ENCODE measurements at places on chromosomes 16 and 17.

- DNase-seq = no peak
Measured at GRCh38 chr17:50155115-50155819, 4.8 kb upstream of the PPP1R9B start.

DNA sequence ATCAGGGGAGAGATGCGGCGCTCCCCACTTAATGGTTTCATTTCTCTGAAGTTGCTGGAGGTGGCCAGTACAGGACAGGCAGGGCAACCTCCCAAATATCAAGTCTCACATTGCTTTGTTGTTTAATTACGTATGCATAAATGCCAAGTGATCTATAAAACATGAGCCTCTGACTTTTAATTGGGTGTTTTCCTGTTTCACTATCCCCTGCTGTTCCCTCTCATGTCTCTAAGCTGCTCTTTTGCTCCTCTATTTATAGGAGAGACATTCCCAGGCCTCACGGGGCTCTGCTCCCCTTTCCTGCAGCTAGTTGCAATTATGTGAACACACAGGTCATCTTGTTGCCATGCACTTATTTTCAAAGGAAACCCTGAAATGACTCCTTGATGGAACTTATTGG is 1173.5 kb upstream of the GOT2 start:
- DNase-seq = no peak

DNA sequence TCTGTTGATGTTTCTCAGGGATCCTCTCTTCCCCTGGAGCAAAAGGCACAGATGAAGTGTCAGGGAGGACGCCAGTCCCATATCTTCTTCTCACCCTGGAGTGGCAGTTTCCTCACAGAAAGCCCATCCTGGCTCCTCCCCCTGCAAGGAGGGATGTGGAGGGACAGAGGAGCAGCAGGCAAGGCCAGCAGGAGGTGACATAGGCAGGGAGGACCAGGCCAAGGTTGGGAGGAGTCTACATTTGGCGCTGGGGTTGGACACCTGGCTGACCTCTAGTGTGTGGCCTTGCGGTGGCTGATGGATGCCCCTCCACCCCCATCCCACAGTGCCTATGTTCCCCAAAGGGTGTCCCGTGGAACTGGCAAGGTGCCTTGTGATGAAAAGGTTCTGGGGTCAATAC is 125.4 kb downstream of the SEC14L1 start:
- no peak for DNase-seq

- no peak for DNase-seq
Measured at GRCh38 chr16:57613514-57613913, 14.9 kb upstream of the ADGRG1 start.

- peak; percentile 12 for DNase-seq
Measured at GRCh38 chr17:50266384-50267073, 7.7 kb upstream of the TMEM92 start.

GRCh38 chr16:14303182-14303618 is 232.1 kb downstream of the MRTFB start:
- no peak for DNase-seq

- DNase-seq = no peak
Measured at GRCh38 chr17:11553135-11553534, 45.1 kb upstream of the DNAH9 start.

GRCh38 chr16:12460064-12460392 is 343.7 kb downstream of the CPPED1 start:
- DNase-seq = no peak

- no peak for DNase-seq
Measured at GRCh38 chr17:72089453-72089987, 31.3 kb upstream of the SOX9 start.

DNA sequence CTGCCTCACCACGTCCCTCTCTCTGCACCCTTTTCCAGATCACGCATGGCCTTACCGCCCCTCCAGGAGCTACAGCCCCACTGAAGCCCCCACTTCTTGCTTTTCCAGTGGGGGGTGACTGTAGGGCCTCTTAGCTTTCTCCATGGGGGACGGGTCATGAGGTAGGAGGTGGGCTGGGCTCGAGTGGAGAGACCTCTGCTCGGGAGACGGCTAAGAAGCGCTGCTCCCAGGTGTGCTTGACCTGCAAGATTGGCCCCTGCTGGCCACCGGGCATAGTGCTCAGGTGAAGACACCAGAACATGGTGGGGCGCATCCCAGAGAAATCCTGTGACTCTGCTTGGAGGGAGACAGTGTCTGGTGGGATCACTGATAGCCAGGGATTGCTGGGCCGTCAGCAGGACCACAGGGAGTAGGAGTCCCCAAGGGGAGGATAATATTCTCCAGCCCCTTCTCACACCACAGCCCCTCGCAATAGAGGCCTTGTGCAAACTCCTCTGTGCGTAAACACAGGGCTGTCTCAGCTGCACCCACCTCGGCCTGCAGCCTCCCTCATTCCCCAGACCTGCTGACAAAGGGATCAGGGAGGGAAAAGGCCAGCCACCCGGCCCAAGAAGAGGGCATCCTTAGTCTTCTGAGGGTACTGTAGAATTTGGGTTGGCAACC is 8.9 kb upstream of the GALK1 start:
- no peak for DNase-seq

DNA sequence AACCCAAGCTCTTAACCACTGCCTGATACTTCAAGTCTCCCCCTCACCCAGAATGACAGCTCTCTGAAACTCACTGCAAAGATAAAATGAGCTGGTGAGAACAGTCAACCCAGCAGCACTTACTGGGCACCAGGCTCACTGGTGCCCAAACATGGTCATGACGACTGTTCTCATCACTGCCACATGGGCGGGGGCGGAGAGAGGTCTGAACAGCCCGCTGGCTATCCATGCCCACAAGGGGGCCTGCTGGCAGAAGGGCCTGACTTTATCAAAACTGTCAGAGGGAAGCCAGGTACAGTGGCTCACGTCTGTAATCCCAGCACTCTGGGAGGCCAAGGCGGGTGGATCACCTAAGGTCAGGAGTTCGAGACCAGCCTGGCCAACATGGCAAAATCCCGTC is 4.0 kb downstream of the MYBBP1A start:
- DNase-seq = no peak

GRCh38 chr16:11329071-11329491 is 16.2 kb upstream of the RMI2 start:
- DNase-seq = no peak

GRCh38 chr17:72839131-72839725 is 253.3 kb downstream of the SLC39A11 start:
- no peak for DNase-seq

- peak; percentile 27 for DNase-seq
Measured at GRCh38 chr16:79163691-79164387, 436.7 kb downstream of the MAF start.

DNA sequence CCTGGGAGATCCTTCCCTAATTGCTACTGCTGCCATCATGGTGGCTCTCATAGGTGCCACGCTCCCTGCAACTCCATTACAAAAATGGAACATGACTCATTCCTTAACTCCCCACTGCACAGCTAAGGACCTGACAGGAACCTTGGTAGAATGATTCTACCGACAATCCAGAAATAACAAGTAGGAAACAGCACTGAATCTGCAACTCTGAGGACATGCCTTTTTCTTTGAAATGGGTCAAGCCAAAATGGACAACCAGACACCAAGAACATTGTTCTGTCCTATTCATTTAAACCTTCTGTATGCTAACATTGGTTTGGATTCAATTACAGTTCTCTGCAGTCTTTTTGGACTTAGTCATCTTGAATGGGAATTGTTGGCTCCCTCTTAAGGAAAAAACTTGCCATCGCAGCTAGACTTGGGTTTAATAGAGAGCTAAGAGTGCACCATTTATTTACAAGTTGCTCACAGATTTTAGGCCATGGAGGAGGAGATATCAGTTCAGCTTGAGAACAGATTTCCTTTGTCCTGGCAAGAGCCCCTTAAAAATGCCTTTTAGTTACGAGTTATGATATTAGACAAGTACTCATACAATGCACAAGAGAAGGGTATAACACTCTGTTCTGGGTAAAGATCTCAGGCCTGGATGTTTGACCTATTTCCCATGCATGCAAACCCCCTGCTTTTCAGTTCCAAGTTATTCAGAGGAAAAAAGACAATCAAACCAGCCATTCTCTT is 20.9 kb upstream of the NSRP1 start:
- DNase-seq = no peak

DNA sequence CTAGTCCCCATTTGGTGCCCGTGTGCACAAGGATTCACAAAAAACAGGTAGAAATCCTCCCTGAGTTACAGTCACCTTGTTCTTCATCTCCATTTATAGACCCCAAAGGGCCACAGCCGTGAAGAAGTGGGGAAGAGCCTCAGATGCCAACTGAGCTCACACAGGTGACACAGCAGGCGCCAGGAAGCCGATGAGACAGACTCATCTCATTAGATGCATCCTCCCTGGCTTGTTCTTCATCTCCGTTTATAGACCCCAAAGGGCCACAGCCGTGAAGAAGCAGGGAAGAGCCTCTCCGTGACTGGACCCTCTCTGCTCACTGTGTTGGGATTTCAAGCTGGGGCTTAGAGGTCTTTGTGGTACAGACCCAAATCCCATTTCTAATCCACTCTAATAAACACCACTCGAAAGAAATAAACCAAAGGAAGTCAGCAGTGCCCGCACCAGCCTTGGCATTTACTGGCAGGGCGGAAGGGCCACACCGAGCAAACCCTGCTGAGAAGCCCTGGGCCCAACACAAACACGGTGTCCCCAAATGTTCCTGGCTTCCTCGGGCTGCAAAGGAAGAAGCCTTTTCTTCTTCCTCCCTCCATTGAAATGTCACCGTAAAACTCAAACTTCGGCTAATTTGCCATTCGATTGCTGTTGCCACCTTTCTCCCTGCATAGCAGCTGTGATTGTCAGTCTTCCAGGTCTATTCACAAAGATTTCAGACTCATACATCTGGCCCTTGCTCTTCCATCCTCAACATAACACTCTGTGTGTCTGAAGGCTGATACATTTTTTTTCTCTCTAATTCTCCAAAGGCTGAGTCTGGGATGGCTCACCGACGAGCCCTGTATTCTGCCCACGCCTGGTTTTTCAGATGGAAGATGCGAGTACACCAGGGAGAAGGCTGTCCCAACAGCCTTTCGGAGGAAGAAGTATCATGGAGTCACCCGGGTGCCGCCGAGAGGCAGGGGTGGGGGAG is 44.9 kb upstream of the DOC2B start:
- DNase-seq = peak; percentile 12

DNA sequence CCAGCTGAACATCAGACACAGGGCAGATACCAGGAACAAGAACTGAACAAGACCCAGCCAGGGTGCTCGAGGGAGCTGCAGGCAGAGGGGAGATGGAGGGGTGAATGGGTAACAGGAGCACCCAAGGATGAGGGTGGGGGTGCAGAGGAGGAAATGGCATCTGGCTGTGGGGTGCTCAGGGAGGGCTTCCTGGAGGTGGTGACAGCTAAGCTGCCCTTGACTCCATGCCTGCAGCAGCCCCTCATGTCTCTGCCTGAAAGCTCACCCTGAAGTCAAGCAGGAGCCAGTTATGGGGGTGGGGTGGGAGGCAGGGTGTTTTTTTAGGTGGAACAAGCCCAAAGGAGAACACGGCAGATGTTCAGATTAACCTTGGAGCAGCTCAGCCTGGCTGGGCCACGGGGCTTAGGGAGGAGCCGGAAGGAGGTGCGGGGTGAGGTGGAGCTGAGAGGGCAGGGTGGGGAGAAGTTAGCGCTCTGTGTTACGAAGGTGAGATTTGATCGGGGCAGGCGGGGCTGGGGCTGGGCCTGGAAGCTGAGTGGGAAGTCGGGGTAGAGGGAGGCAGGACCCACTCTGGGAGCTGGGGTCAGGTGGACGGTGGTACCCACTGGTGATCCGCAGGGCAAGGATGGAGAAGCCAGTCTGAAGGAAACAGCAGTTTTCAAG is 143.0 kb downstream of the ENGASE start:
- no peak for DNase-seq

GRCh38 chr17:30358055-30358760 is 20.5 kb upstream of the CPD start:
- DNase-seq = no peak

DNA sequence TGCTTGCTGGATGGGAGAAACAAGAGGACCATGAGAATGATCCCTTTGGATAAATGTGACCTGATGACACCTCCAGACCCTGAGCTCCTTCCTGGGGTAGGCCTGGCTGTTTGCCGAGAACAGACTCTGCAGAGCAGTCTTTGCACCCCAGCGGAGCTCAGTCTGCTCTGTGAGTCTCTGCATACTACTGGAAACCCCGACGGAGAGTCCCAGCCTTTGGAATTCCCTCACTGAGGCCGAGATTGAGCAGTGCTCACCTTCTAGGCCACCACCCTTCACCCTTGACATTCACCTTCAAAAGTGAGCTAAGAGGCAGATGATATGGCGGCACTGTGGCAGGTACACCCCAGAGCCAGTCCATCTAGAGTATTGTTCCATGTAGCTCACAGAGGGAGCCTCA is 172.2 kb upstream of the CDH13 start:
- no peak for DNase-seq

DNA sequence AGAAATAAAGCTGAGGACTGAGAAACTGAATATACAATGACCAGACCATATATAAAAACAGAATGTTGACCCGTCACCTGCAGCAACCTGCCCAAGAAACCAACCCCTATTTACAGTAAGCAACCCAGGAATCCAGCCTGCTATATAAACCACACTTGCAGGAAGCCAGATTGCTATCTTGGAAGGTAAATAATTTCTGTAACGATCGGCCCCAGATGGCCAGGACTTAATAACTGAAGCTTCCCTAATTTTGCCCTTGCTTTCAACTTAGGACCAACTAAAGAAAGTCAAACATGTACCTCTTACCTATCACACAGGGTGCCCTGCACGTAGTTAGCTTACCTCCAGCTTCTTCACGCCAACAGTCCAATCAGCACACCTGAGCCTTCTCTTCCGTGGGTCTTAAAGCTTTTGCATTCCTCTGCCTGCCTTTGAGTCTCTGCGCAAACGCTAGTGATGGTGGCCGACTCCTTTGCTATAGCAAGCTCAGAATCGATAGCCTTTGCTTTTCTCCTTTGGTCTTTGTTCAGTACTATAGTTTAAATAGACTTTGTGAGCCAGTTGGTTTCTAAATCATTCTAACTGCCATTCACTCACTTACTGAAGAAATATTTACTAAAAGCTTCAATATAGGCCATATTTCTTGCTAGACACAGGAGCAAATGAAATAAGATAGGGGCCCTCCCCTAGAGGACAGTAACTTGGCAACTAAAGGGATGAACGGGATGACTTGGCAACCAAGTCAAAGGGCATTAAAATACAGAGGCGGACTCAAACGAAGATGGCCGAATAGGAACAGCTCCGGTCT is 31.3 kb downstream of the MPHOSPH6 start:
- no peak for DNase-seq

Measured in CD4-positive, alpha-beta T cell treated with Interleukin-15 for 1 hour (primary cell).